ENCODE measurements at places on chromosomes 7 and 10.

DNA sequence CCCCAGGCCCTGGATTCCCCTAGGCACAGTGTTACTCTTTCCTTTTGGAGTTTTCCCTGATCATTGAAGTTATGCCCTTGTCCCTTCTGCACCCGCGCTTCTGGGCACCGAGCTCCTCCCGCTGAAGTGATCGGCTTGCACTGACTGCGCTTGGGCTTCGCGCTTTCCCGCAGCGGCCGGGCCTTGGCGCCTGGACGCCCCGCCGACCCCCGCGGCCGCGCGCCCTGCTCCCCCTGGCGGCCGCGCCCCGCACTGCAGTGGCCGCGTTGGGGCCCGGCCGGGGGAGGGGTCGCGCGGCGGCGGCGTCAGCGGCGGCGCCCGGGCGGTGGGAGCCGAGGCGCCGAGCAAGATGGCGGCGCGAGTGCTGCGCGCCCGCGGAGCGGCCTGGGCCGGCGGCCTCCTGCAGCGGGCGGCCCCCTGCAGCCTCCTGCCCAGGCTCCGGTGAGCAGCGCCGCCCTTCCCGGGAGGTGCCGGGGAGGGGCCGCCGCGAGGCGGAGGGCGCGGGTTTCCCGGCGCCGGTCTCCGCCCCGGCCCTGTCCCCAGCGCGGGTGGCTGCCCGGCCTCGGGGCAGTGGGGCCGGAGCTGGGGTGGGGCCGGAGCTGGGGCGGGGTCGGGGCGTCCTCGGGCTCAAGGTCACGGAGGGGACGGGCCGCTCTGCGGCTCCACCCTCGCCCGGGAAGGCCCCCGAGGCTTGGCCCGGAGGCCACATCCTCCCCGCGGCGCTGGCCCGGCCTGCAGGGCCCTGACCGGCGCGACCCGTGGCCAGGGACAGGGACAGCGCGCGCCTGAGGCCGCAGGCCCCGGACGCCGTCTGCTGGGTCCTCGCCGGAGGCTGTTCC, at the start of gene NIPSNAP2:
NIPSNAP2 (plus strand) TSS at position 325 of the 839 bp plus-strand sequence; CDS start at position 350, 25 bp downstream.
- peak; percentile 78 for DNase-seq

DNA sequence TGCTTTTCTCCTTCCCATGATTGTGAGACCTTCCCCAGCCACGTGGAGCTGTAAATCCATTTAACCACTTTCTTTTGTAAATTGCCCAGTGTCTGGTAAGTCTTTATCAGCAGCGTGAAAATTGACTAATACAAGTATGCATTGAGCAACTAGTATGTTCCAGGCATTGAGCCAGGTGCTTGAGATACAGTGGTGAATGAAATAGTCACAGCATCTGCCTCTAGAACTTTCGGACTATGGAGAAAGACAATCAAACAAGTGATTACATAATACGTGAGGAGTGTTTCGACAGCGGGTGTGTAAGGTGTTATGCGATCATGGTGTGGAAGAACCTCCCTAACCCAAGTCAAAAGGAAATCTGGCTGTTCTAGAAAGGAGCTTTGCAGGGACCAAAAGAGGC, 21.6 kb upstream of the NUP205 start:
- no peak for DNase-seq

- DNase-seq = no peak
Measured at GRCh38 chr10:404991-405390, 269.7 kb downstream of the ZMYND11 start.

- no peak for DNase-seq
Measured at GRCh38 chr10:131905267-131905571, 4.4 kb downstream of the PPP2R2D start.

- no peak for DNase-seq
Measured at GRCh38 chr7:108014747-108015682, 12.1 kb upstream of the LAMB1 start.

GRCh38 chr7:110084181-110084807, 1006.6 kb upstream of the LRRN3 start:
- DNase-seq = no peak
